ENCODE measurements at places on chromosomes 7 and 10. TPM values are rescaled to one million over a fixed set of nuclear protein-coding genes. Genes with fewer than 3 reads are reported as not detected.

DNA sequence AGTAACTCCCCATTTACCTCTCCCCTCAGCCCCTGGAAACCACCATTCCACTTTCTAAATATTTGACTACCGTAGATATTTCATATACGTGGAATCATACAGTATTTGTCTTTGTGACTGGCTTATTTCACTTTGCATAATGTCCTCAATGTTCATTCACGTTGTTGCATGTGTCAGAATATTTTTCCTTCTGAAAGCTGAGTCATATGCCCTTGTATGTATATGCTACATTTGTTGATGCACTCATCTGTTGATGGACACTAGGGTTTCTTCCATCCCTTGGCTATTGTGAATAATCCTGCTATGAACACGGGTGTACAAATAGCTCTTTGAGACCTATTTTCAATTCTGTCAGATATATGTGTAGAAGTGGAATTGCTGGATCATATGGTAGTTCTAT, 25.8 kb upstream of the TSPAN13 start:
- no peak for DNase-seq

DNA sequence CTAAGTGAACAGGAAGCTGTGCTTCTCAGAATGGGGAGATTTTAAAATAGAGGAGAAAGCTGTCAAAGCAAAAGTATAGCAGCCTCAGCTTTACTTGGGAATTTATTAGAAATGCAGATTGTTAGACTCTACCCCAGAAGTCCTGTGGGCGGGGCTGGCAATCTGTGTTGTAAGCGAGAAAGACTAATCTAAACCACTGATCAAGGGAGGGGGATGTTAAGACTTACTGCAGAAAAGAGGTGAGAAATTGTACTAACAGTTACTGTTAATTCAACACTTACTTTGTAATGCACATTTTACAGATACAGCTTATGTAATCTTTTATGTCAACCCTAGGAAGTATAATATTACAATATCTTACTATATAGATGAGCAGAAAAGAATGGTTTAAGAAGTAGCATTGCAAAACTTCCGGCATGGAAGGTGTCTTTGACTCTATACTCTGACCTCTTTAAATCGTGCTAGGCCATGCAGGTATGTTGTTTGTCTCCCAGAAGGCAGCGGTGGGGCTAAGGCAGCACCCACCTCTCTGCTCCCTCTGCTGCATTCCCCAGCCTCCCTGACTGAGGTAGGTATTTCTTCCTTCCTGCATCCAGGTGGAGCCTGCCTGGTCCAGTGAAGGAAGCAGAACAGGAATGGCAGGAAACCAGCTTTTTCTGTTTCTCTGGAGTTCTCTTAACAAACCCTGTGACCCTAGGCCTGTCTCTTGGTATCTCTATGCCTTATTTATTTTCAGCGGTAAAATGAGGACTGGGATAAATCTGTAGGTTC, 462.2 kb downstream of the AUTS2 start:
- DNase-seq: no peak

GRCh38 chr10:26903431-26904217, 42.9 kb upstream of the ABI1 start:
- no peak for DNase-seq

Gene CDC14C
- 0.06 TPM for polyA plus RNA-seq

Gene STEAP2
- polyA plus RNA-seq: 8.1 TPM

Gene ASB10
- polyA plus RNA-seq: not detected

Gene AZGP1
- polyA plus RNA-seq: 52.2 TPM

DNA sequence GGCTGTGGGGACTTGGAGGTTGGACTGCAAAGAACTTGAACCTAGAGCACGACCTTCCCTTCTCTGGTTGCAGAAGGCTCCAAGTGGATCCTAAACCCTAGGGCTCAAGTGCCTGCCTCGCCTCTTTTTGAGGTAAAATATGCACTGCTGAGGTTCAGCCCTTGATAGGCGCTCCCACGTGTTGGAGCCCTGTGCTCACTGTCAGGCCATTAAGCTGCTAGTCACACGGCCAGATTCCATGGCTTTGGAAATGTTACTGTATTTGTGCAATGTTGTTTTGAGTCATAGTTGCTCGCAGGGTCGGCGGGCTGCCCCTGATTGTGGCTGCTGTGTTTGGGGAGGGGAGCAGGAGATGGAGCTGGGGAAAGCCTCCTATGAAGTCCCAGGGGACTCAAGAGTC, 39.8 kb upstream of the PCBD1 start:
- DNase-seq: no peak

DNA sequence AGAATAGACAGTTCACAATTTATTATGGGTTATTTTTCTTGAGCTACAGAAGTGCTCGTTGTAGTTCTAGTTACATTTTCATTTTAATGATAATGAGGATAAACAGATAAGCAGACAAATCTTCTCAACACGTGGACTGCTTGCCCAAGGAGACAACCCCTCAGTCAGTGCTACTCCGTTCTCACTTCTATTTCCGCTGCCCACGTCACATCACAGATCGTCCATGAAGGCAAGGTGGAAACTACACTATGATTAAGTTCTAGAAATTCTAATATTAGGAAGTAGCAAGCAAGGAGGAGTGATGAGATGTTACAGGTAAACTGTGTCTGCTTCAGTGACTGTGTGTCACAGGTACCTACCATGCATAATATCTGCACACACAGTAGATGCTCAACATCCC, 210.5 kb downstream of the CHCHD3 start:
- DNase-seq: no peak

- DNase-seq: no peak
Observed at GRCh38 chr10:86937502-86938154, 19.8 kb downstream of the MMRN2 start.
